ENCODE measurements at places on chromosomes 12 and 14.

- peak; percentile 95 for DNase-seq
These were observed 20.8 kb downstream of the TPCN1 start for GRCh38 chr12:113242026-113242418.

DNA sequence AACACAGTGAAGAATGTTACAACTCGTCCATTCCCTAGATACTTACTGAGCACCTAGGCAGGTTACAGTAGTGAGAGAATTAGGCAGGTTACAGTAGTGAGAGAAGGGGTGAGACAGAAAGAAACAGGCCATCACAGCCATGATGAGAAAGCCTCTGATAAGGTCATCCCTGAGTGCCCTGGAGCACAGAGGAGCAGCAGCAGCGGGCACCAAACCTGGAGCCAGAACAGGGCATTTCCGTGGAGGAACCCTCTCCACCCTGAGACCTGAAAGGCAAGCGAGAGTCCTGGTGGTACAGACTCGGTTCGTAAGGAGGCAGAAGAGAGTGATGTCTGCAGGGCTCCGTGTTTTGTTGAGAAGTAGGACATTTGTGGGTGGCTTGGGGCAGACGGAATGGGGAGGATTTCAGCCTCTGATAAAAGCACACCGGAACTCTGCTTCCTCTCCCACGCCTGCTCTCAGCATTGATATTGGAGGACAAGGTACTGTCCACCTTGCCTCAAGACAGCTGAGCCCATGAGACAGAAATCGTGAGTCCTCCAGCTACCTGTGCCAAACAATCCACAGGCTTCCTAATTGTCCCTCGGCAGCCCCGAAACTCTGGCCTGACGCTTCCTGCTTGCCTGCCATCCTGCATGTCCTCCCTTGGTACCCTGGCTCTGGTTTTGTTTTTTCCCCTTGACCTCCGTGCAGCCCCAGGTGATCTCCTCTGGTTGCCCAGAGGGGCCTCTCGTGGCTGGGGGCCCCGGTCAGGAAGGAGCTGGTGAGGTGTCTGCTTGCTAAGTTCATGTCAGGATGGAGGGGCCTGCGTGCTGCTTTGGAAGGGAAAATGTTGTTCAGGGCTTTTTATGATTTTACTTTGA, 136.1 kb downstream of the GCH1 start:
- no peak for DNase-seq

DNA sequence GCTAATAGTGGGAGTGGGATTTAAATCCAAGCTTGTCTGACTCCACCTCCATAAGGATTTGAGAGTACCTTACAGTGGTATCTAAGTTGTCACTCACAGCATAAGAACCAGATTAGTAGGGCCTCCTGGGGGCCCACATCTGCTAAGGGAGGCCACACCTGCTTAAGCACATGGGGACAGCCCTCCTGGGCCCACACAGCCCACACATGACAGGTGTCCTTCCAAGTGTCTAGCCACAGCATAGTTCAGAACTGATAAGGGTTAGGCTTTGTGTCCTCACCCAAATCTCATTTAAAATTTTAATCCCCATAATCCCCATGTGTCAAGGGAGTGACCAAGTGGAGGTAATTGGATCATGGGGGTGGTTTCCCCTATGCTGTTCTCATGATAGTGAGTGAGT, 186.0 kb upstream of the HMGA2 start:
- DNase-seq: no peak

DNA sequence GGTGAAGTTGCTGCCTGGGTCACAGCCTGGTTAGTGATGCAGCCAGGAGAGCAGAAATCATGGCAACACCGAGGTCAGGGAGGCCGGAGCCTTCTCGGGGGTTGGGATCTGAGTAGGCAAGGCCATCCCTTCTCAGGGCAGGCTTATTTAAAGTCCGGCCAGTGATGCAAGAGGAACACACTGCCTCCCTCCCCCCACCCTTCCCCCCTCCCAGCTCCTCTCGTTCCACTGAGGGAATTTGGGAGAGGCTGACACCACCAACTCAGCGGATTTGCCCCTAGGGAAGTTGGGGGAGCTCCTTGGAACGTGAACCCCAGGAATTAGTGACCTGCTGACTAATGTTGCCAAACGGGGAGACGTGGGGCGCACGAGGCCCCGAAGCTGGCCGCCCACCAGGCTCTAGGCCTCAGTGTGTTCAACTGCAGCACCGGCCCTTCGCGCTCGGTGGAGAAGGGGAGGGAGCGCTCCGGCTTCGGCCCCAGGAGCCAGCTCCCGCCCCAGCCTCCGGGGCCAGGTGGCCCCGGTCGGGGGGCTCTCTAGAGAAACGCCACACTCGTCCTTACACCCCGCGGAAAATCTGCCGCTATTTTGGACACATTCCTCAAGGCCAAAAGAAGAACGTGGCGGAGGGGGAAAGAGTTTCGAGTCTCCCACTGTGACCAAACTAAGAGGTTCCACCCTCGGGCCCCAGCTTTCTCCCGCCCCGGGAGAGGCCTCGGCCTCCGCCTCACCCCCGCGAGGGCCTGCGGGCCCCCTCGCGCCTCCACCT, 1.6 kb downstream of the CTDSP2 start:
- peak; percentile 84 for DNase-seq

DNA sequence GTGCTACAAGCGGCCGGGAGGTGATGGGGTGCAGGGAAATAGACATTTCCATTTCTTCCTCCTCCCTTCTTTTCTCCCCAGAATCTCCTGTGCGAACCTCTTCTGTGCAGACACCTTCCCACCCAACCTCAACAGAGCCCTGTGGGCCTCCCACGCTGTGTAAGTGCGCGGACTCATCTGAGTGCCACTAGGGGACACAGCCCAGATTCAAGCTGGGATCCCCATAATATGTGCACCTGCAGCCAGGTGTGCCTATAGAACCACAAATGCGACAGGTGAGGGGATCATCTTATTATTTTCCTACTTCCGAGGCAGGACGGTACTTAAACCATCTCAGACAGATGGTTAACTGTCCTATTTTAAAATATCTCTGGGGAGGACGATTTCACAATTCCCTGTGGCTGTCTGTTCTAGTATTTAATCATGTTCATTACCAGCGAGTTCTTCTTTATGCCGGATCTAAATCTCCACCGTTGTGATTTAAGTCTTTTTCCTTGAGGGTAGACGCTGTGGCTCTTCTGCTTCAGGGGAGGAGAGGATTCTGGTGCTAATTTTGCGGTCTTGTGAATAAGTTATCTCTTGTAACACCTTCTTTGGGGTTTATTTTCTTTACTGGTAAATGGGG, 17.2 kb upstream of the CACNA1C start:
- no peak for DNase-seq

DNA sequence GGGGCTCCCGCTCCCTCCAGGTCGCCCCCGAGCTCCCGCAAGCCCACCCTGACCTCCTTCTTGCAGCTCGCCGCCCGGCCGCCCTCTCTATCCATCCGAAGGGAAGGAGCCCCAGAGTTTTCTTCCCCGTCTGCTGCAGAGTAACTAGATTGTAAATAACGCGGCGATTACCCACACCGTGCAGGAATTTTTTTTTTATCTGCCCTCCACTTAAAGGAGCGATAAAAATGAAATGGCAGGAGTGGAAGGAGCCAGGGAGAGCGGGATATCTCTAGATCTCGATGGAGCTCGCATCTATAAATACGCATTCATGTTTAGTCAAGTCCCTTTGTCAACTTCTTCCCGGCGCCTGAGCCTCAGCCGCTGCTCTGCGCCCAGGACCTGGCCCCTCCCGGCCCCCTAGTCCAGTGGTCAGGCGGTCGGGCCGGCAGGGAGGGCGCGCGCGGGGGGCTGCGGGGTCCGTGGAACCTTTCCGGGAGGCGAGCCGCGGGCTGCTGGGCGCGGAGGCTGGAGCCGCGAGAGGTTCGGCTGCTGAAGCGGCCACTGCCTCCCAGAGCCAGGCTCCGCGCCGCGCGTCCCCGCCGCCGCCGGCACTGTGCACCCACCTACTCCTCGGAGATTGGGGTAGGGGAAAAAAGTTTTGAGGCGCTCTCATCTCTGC, 386.0 kb downstream of the BCAT1 start:
- peak; percentile 9 for DNase-seq
